ENCODE measurements at places on chromosomes 13 and 19.

DNA sequence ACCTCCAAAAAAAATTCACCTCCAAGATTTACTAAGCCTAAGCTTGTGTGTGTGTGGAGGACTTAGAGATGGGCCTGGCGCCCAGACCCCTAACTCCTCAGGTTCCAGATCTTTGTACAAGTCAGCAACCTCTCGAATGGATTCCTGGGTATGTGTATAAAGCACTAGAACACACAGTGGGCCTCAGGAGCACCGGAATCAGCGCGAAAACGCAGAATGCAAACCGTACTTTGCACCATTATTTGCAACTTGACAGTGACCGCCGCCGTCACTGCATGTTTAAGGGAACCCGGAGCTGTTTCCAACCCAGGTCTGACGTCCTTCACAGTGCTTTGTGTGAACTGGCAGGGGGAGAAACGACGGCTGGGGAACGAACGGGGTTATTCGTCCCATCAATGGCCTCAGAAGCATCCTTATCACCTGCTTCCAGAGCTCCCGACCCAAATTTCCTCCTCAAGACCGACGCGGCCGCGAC lies 688 bp downstream of the ZNF606 start:
- no peak for DNase-seq

GRCh38 chr13:98938801-98939200 lies 39.1 kb downstream of the DOCK9 start:
- no peak for DNase-seq

DNA sequence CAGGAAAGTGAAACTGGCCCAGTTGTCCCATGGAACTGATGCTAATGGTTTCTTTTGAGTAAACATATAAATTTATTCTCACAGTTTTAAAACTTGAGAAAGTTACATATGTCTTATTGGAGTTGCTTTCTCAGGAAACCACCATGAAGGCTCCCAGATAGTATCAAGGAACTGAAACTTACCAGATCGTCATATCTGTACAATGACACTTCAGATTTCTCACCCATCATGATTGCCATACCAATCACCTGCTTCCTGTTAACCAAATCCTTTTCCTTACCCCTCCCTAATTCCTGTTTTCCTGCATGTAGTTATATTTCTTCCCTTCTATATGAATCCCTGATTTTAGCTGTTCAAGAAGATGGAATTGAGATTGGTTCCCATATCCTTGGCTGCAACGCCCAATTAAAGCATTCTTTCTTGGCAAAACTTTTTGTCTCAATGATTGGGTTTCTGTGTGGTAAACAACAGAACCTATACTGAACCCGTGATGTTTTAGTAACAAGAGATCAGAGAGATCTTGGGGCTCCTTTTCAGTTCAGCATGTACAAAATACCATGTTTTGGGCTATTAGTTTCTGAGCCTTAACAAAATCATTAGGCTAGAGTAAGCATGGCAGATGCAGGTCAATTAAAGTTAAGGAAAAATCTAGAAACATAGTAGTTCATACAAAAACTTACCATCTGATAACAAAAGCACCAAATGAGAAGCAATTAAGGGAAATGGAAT lies 781.3 kb upstream of the MIR17HG start:
- no peak for DNase-seq

GRCh38 chr13:108026680-108027410 lies 188.5 kb downstream of the LIG4 start:
- no peak for DNase-seq

DNA sequence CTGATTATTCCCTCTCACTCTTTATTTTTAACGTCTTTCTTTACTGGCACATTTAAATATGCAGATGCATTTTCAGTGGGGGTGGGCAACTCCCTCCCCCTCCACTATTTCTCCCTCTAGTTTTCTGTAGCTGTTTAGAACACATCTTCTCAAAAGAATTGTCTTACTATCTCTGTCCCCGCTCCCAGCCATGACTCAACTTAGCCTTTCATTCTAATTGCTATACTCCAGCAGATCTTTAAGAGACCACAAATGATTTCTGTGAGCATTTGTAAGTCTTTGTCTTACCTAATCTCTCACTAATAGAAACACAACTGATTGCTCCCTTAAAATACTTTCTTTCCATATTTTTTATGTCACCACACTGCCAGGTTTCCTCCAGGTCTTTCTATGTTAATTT lies 350.9 kb downstream of the SPRY2 start:
- DNase-seq, result no peak

- no peak for DNase-seq
Observed at GRCh38 chr19:41159881-41160280, 33.1 kb upstream of the CYP2S1 start.

- no peak for DNase-seq
Observed at GRCh38 chr13:58207501-58207900, 576.0 kb downstream of the PCDH17 start.

GRCh38 chr13:26007261-26008125 lies 44.3 kb downstream of the SHISA2 start:
- DNase-seq, result no peak

DNA sequence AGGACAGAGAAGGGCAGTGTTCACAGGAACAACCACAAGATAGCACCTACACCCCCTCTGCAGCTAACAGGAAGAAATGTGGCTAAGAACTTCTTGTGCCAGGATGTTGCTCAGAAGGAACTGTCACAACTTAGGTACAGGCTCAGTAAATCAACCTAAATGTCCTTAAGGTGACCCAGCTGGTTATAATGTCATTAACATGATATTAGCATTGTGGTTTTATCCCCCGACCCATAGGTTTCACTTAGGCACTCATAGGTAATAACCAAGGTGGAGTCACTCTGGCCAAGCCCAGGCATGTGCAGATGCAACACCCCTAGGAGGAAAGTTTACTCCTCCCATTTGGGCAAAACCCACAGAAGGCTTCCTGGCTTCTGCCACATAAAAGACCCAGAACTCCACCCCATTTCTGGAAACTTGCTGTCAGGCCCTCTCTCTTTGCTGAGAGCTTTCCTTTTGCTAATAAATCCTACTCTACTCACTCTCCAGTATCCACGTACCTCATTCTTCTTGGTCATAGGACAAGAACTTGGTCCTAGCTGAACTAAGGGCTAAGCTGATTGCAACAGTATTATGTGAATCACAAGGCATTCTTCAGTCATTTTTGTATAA lies 951.3 kb downstream of the SLITRK5 start:
- no peak for DNase-seq

GRCh38 chr19:7982103-7982502 lies 23.3 kb downstream of the ELAVL1 start:
- no peak for DNase-seq

GRCh38 chr13:64992314-64992713 lies 2237.8 kb downstream of the PCDH9 start:
- no peak for DNase-seq

DNA sequence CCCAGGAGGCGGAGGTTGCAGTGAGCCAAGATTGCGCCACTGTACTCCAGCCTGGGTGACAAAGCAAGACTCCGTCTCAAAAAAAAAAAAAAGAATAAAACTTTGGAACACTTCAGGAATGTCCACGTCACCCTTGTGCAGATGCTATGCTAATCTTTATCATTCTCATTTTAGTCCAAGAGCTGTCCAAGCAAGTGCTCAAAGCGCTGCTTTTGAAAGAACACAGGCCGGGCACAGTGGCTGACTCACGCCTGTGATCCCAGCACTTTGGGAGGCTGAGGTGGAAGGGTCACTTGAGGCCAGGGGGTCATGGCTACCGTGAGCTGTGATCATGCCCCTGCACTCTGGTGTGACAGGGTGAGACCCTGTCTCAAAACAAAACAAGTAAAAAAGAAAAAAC lies 11.1 kb upstream of the UQCR11 start:
- no peak for DNase-seq

GRCh38 chr13:28408863-28409262 lies 86.1 kb downstream of the FLT1 start:
- DNase-seq, result no peak

DNA sequence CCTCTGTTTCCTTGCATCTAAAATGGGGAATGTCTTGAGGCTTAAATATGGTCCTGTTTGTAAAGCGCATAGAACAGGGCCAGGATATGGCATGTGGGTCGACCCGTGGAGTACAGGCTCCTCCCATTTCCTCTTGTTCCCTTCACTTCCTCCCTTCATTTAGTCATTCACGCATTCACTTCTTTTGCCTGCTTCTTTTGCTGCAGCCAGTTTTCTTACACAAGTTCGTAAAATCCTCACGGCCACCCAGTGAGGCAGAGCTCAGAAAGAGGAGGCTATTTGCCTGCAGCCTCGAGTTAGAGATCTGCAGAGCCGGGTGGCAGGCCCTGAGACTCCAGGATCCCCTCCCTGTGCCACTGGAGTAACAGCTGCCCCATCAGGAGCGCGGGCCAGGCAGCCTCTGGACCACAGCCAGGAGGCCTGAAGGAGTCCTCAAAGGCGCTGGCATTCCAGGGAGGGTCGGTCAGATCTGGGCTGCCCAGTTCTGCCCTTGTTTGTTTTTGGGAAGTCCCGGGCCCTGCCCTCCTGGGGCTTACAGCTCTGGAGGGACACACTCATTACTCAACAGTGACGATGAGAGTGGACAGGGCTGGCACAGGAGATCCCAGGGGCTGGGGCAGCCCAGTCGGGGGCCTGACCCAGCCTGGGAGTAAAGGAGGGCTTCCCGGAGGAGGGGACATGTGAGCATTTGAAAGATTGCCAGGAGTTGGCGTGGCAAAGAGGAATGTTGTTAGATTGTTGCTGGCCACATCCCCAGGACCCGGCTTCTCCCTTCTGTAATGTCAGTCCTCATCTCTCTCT lies 4.6 kb downstream of the PPP5C start:
- no peak for DNase-seq

GRCh38 chr19:16660763-16661479 lies at the start of gene TMEM38A:
Gene TMEM38A, plus strand, starts transcription at chr19:16661139. Its CDS starts 79 bp downstream, at chr19:16661218.
- DNase-seq, result peak; percentile 8

- DNase-seq, result no peak
Observed at GRCh38 chr13:90455067-90455466, 892.4 kb upstream of the MIR17HG start.

- no peak for DNase-seq
Observed at GRCh38 chr19:41386442-41386841, 10.1 kb downstream of the TMEM91 start.

- DNase-seq, result no peak
Observed at GRCh38 chr13:112619730-112620631, 32.0 kb upstream of the TUBGCP3 start.

DNA sequence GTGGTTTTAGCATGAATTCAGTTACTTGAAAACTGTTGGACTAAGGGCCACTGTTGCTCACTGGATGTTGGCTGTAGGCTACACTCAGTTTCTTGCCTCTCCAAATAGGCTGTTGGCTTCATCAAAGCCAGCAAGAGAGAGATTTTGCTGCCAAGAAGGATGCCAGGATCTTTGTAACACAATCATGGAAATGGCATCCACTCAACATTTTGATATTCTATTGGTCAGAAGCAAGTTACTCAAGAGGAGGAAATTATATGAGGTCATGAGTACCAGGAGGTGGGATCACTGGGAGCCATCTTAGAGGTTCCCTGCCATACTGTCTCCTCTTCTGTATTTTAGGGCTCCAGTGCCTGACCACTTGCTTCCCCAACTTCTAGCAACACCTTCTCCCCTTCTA lies 30.6 kb downstream of the SYDE1 start:
- no peak for DNase-seq

GRCh38 chr19:45613926-45614725 lies 12.1 kb upstream of the GPR4 start:
- DNase-seq, result peak; percentile 44

- no peak for DNase-seq
Observed at GRCh38 chr13:71902676-71903075, 35.7 kb upstream of the DACH1 start.

- DNase-seq, result no peak
Observed at GRCh38 chr13:47298506-47298905, 401.7 kb upstream of the HTR2A start.

- no peak for DNase-seq
Observed at GRCh38 chr19:38880076-38880881, 2.2 kb upstream of the RINL start.

DNA sequence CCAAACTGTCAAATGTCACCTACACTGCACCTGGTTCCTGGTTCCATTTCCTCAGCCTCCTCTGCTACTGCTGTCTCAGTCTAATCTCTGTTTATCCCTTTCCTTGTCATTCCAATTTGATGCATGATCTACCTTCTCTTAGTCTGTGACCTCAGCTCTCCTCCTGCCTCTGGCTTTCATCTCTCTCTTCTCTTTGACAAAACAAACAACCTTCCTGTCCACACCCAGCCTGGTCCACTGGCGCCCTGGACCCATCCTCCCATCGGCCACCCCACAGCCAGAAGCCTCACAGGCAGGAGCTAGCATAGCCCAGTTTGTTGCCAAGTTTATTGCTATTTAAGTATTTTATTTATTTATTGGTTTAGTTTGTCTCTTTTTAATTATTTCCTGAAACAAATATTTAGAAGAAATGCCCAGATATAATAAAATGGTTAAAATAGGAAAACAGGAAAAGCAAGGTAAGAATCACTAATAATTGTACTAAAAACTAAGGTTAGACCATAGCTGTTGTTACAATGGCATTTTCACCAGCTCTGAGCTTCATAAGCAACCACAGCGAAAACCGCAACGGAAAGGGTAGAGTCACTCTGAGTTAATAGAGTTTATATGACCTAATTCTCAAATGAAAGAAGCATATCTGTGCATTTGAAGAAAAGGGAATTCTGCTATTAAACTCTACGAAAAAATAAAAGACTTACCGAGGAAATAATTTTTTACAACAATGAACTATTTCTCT lies 68.6 kb downstream of the EFNB2 start:
- DNase-seq, result no peak

- no peak for DNase-seq
Observed at GRCh38 chr13:70756088-70756487, 647.8 kb upstream of the KLHL1 start.

DNA sequence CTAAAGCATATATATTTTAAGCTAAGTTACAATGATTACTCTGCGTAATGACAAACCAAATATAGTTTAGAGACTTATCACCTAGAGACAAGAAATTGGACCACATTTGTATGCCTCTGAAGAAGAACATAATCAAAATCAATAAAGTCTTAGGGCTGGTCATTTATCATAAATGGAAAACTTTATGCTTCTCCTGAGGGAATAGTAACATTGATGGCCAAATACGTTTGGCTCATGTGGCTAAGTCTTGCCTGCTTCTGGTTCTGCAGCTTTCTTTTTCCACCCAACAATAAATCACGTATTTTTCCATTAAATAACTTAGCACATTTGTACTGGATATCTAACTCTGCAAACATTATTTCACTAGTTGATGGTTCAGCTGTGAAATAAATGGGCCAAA lies 458.4 kb downstream of the SLITRK1 start:
- DNase-seq, result no peak

- no peak for DNase-seq
Observed at GRCh38 chr13:76636829-76637228, 249.4 kb downstream of the KCTD12 start.

DNA sequence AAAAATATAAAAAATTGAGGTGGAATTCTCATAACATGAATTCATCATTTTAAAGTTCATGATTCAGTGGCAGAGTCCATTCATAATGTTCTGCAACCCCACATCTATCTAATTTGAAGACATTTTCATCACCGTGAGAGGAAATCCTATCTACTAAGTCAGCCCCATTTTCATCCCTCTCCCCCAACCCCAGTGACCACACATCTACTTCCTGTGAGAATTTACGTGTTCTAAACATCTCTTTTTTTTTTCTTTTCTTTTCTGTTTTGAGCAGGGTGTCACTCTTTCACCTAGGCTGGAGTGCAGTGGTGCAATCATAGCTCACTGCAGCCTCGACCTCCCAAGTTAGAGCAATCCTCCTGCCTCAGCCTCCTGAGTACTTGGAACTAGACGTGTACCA lies 17.5 kb downstream of the ATCAY start:
- no peak for DNase-seq
